Dorsolateral prefrontal cortex (tissue), 122 donors: ENCODE measurements at places on chromosomes 12 and 14. TPM values are rescaled to one million over a fixed set of nuclear protein-coding genes. Genes with fewer than 3 reads are reported as not detected.

- no peak for DNase-seq
These were observed 35.0 kb downstream of the GALNT9 start for GRCh38 chr12:132294121-132295034.

GRCh38 chr12:122518908-122519307 lies 7.8 kb downstream of the RSRC2 start:
- no peak for DNase-seq

GRCh38 chr12:128753438-128753837 lies 70.3 kb downstream of the SLC15A4 start:
- DNase-seq: no peak

DNA sequence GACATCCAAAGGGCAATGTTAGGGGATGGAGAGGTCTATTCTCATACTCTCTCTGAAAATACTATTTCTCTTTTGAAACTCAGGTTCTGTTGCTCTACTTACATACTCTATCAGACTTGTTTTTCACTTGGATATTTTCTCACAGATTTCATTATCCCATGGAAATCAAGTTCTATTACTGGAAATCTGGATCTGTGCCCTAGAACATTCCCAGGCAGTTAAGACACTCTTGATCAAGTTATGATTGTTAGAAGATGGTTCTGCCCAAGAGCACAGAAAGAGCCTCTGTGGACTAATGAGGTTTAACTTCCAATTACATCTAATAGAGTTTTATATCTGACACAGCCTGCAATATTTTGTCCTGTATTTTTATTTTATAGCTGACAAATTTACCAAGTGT lies 591.0 kb upstream of the ATP2B1 start:
- DNase-seq: no peak

DNA sequence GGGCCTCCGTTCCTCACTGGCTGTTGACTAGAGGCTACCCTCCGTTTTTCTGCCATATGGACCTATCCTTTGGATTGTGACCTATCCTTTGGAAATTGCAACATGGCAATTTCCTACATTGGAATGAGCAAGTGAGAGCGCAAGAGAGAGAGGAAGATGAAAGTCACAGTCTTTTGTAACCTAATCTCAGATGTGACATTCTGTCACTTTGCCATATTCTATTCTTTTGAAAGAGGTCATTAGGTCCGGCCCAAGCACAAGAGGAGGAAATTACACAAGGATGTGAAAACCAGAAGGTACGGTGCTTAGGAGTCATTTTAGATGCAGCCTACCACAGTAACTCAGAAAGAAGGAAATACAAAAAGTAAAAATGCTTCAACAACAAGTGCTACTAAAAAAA lies 47.3 kb upstream of the SRP54 start:
- no peak for DNase-seq

DNA sequence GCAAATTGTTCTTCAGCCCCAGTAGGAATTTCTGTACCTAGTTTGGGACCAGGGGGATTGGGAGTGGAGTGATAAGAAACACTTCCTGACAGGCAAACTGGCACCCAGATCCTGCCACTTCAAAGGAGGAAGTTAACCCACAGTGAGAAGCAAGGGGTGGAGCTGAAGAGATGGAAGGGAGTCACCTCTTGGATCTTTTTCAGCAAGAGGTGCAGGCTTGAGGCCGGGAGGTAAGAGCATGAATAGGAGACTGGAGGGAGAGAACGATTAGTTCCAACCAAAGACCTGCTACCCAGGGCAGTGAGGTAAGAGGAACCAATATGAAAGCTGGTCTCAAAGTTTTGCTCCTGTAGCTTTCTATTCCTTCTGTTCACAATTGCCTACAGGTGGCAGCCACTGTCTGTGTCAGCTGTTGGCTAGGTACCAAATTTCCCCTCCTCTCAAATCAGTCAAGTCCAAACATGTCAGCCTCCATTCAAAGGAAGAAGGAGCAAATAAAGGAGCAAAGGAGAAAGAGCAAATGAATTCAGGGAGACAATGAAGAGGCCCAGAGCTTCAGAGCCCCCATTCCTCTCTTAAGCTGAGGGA lies 14.9 kb upstream of the TAC3 start:
- DNase-seq: no peak

Gene SLC6A13
- total RNA-seq: 23.7 TPM

Gene KRT85
- total RNA-seq: not detected
